ENCODE measurements at places on chromosomes 4 and X.

DNA sequence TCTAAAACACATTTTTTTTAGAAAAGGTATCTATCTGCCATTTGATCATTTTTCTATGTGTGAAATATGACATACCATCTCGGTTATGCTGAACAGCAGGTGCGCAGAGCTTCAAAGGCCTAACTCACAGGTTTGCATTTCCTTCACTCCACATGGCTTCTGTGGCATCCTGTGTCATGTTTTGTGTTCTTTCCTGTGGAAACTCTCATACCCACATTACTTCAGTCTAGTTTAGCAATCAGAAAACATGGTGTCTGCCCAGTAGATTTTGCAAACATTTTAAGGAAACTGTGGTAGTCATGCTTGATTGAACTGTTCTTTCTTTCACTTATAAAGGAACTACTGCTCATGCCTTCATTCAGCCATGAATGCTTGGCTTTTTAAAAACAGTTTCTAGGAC, 11.3 kb upstream of the ARAP2 start:
- H3K4me3 ChIP-seq: peak overlapping the region; percentile 81
- peak overlapping the region; percentile 95 for H3K27ac ChIP-seq
- no peak for DNase-seq
- H3K27me3 ChIP-seq: no peaks in the 10 kb centered on the region
- H3K36me3 ChIP-seq: no peaks in the 10 kb centered on the region

DNA sequence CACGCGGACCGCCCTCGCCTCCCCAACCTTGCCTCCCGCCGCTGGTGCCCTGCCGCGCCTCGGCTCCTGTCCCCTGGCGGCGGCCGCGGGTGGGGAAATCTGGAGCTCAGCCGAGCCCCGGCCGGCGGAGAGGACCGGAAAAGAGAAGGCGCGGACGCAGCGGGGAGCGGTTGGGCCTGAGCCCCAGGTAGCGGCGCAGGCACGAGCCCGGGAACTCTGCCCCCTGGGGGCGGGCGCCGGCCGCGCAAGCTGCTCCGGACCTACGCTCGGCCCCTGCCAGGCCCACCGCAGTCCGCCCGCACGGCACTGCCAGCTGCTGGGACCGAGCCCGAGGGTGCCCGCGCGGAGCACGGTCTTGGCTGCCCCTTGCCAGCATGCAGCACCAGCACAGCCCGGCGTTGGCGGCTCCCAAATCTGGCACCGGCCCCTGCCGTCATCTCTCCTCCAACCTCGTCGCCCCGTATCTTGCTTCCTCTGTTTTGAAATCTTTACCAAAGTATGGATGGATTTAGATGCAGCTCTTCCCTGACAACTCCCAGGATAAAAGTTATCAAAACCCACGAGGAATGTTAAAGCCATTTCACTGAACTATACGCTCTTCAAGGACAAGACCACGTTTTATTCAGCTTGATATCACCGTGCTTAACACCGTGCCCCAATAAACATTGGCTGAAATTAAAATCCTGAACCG, at the start of gene PRSS12:
PRSS12 (minus strand) TSS at position 161 of the 691 bp plus-strand sequence. CDS start 283 bp downstream, outside the sequence.
- H3K4me3 ChIP-seq: peak within 1 kb of the TSS; percentile 66
- no peak within 1 kb of the TSS for H3K27ac ChIP-seq
- no peaks in the 10 kb centered on the region for H3K36me3 ChIP-seq
- peak; percentile 54 for DNase-seq
- H3K27me3 ChIP-seq: peaks cover 59% of the 10 kb centered on the region

DNA sequence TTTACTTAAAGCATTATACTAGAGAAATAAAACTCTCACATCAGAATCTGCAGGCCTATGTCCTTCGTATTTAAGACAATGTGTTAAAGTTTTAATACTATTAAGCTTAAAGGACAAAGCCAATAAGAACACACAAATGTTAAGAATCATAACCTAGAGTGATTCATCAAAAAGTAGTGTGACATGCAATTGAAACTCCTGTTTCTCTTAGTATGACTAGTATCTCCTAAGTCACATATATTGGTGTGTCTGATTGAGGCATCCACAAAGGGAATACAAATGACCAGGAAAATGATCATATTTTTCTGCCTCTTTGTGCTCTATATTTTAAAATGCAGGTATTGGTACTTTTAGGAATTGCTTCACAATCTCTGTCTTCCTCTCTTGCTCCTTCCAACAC, 23.8 kb downstream of the GPRASP3 start:
- H3K27me3 ChIP-seq: no peaks in the 10 kb centered on the region
- no peaks in the 10 kb centered on the region for H3K36me3 ChIP-seq
- no peak for DNase-seq

DNA sequence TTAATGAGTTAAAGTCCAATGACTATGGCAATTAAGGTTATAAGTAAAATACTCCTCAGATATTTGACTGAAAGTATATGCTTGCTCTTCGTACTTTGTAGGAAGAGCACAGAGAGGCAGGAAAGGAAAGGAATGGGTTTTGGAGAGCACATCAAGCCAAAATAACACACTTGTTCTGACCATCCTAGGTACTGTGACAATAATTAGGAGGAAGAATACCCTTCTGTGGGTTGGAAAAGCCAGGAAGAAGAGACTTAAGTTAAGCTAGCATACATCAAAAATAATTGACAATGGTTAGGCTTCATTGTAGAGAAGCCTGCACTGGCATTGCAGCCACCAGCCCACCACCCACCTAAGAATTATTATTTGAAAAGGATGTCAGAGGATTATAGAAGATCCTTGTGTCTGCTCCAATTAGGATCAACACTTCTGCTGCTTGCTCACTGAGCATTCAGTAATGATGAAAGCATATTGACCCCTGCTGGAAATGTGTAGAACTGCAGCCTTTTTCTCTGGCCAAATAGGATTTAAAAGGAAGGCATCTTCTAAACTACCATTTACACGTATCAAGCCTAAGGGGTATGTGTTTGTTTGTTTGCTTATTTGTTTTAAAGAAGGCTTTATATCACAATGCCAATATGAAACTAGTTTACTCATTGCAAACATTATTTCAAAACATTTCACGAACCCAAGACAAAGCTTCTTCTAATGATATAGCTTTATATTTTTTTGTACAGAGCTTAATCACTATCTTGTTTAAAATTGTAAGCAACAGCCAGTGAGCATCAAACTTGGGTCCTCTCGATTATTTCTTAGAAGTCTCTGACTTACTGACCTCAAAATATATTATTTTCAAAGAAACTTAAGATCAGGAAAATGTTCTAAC, 286.2 kb upstream of the TET2 start:
- no peak for DNase-seq
- no peak overlapping the region for H3K27ac ChIP-seq
- no peaks in the 10 kb centered on the region for H3K4me1 ChIP-seq
- peaks cover 2% of the 10 kb centered on the region for H3K27me3 ChIP-seq
- no peak overlapping the region for H3K4me3 ChIP-seq

DNA sequence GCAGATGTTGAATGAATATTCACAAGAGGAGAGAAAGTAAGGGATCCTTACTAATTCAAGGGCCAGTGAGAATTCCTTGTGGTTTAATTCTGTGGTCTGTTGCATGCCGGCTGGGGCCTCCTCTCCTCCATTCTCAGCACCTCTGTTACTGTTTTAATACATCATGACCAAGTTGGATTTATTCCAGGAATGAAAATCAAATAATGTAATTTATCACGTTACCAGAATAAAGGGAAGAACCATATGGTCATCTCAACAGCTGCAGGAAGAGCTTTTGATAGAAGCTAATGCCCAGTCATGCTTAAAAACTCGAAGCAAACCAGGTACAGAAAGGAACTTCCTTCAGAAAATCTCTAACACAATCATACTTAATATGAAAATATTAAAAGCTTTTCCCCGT, 54.1 kb downstream of the GRK4 start:
- no peak for DNase-seq
- no peaks in the 10 kb centered on the region for H3K36me3 ChIP-seq
- H3K27me3 ChIP-seq: peaks cover 10% of the 10 kb centered on the region
- no peak overlapping the region for H3K27ac ChIP-seq
- H3K4me3 ChIP-seq: no peak overlapping the region

DNA sequence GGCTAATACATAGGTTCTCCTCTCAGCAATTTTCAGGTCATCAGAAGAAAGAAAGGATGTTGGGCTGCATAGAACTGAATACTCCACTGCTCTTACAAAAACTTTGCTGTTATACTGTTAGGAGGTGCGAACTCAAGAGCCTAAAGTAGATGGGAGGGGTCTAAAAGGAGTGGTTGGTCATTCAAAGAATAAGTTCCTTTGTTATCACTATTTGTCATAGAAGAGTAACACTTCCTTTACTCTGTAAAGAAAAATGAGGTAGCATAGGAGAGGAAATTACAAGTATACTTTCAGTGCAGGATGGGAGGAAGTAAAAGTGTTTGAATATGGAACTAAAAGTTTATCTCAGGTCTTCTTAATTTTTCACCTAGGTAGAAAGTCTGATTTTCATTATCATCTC, 61.5 kb downstream of the CCNI start:
- H3K4me1 ChIP-seq: peaks cover 6% of the 10 kb centered on the region
- H3K27ac ChIP-seq: no peak overlapping the region
- peaks cover 28% of the 10 kb centered on the region for H3K36me3 ChIP-seq
- DNase-seq: no peak
- no peak overlapping the region for H3K4me3 ChIP-seq

DNA sequence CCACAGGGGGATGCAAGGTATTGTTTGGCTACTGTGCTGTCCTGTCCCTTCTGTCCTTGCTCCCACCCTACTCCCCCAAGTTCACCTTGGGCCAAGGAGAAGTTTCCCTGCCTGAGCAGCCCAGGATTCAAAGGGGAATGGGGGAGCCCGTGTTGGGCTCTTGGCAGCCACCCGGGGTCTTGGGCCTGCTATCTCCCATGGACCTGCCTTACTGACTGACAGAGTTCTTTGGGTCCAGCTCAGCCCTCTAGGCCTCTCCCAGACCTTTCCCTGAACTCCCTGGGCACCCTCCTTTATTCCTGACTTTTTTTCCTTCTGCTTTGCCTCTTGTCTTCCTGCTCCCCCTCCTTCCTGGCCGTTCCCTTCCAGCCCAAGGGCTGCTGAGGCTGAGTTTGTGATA, 67.4 kb downstream of the STARD8 start:
- no peaks in the 10 kb centered on the region for H3K4me1 ChIP-seq
- no peak for DNase-seq
- H3K27ac ChIP-seq: no peak overlapping the region
- H3K36me3 ChIP-seq: no peaks in the 10 kb centered on the region
- H3K27me3 ChIP-seq: no peaks in the 10 kb centered on the region

DNA sequence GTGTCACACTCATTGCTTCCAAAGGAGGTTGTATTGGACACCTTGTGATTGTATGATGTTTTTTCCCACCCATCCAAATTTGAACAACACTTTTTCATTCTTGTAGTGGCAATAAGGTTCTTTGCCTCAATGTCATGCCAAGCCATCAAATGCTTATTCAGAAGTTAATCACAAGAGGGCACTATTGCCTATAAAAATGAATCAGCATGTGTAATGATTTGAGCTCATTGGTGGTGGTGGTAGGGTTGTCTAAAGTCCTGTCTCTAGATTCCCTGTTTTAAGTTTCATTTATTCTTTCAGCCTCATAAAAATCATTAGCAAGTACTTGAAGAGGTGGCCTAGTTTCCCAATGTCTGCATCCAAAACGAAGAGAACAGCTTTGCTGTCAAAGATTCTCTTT, 37.0 kb downstream of the IRS4 start:
- H3K36me3 ChIP-seq: no peaks in the 10 kb centered on the region
- no peak overlapping the region for H3K4me3 ChIP-seq
- H3K4me1 ChIP-seq: no peaks in the 10 kb centered on the region
- H3K27me3 ChIP-seq: no peaks in the 10 kb centered on the region
- H3K27ac ChIP-seq: no peak overlapping the region

- H3K4me3 ChIP-seq: no peak overlapping the region
- no peak for DNase-seq
- no peaks in the 10 kb centered on the region for H3K4me1 ChIP-seq
- H3K27me3 ChIP-seq: no peaks in the 10 kb centered on the region
- H3K27ac ChIP-seq: no peak overlapping the region
Measured at GRCh38 chrX:82320569-82320968, 1118.7 kb downstream of the SH3BGRL start.

- H3K36me3 ChIP-seq: no peaks in the 10 kb centered on the region
- no peak for DNase-seq
- peaks cover 9% of the 10 kb centered on the region for H3K27me3 ChIP-seq
- no peak overlapping the region for H3K4me3 ChIP-seq
- peaks cover 11% of the 10 kb centered on the region for H3K4me1 ChIP-seq
- H3K27ac ChIP-seq: no peak overlapping the region
Measured at GRCh38 chrX:53440101-53440500, 5.9 kb upstream of the HSD17B10 start.

All from activated B cell treated with CpG ODN at 0.5 μM for 24 hours (primary cell).